ENCODE measurements at places on chromosomes 16 and 17. TPM values are rescaled to one million over a fixed set of nuclear protein-coding genes. Genes with fewer than 3 reads are reported as not detected.

SHBG gene
- total RNA-seq: 0.25 TPM

RAB37 gene
- 2.7 TPM for total RNA-seq

CD300LG gene
- total RNA-seq: not detected

ICAM2 gene
- total RNA-seq: 49.0 TPM

DOC2A gene
- 1.3 TPM for total RNA-seq

ZNF213 gene
- 7.6 TPM for total RNA-seq

MED13 gene
- 33.7 TPM for total RNA-seq

DNAH2 gene
- not detected for total RNA-seq

ABCC12 gene
- total RNA-seq: not detected

KRTAP4-9 gene
- not detected for total RNA-seq

CHST4 gene
- total RNA-seq: not detected

GRCh38 chr17:62179525-62180161, 114.6 kb upstream of the MED13 start:
- no peak for DNase-seq

DNA sequence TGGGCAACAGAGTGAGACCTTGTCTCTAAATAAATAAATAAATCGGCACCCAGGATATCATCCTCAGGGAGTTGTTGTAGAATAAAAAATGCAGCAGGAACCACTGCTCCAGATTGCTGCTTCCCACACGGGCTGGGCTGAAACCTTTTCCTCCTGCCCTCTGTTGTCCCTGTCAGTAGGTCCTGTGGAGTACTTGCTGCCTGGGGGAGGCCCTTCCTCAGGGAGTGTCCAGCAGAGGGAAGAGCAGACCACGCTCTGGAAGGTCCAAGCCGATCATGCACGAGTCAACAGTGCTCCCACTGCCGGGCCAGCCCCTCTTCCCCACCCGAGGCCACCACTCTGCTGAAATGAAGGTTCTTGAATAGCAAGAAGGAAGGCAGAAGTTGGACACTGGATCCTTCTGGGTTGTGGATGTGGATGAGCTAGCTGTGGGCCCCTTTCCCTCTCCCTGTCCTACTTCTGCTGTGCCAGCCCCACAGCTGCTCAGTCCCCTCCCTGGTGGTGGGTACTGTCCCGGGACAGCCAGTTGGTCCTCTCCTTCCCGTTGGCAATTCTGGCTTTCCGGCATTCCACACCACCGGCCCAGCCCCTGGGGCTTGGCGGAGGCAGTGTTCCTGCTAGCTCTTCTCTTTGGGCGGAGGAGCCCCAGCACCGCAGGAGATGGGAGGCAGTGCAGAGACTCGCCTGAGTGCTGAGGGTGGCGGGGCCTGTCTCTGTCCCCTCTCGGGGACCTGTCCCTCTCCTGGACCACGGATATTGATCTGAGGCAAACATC, 10.8 kb downstream of the CDK5R1 start:
- no peak for DNase-seq

- no peak for DNase-seq
These were observed 141.5 kb downstream of the TRIM37 start for GRCh38 chr17:58965221-58965620.

GRCh38 chr16:54277845-54278703, 8.5 kb downstream of the IRX3 start:
- DNase-seq: no peak

DNA sequence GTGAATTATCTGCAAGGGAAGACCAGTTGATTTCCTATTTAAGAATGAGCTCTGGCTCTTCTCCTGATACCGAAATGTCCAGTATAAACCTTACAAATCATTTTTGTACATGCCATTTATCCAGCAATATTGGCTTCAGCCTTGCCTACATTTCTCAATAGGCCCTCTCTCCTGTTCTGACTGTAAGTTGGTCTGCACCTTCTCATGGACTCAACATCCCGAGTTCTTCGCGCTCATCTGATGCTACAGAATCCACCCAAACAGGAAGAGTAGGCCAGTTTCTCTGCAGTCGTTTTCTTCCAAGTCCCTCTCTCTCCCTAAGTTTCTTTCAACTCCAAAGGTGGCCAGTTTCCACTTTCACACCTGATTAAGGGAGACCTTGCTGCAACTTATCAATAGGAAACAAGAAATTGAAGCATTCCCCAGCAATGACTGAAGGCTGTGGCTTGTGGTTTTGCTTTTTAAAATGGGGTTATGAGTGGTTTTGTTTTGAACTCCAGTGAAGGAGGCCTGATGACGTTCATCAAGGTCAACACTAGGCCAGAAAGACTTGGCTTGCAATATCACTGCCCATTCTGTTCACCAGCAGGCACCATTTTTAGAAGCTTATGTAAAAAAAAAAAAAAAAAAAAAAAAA, 383.0 kb downstream of the MAF start:
- DNase-seq: peak; percentile 46

DNA sequence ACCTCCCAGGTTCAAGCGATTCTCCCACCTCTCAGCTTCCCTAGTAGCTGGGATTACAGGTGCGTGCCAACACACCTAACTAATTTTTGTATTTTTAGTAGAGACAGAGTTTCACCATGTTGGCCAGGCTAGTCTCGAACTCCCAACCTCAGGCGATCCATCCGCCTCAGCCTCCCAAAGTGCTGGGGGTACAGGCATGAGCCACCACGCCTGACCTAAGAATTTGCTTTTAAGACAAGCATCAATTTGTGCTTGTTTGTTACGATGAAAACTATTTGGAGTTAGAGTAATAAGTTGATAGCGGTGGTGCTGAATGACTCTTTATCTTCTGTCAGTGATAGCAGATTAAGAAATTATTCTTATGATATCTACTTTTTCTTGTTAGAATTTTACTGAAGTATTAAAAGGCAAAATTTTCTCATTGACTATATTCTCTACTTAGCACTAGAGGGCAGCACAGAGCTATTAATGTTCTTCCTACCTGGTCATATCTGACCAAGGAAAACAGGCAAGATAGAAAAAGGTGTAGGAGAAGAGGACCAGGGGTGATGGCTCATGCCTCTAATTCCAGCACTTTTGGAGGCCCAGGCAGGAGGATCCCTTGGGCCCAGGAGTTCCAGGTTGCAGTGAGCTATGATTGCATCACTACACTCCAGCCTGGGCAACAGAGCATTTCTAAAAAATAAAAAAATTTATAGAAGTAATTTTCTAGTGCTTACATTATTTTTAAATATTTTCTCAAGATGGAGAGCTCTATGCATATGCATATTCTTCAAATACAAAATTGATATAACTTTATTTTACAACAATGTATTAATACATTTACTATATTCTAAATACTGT, 24.5 kb downstream of the STXBP4 start:
- no peak for DNase-seq

GRCh38 chr17:60355663-60356594, 36.0 kb downstream of the USP32 start:
- peak; percentile 16 for DNase-seq

DNA sequence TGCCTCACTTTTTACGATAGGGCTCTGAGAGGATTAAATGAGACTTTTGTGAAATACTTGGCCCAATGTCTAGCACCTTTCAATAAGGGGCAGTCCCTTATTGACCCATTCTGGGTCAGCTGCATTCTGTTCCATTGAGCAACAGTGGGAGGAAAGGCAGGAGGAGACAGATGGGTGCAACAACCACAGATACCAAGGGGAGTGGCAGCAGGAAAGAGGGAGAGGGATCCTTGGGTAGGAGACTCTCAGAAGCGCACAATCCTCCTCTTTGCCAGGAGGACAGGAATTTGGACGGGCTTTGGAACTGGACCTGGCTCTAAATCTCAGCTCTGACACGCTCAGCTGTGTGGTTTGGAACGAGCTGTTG, 3.5 kb downstream of the PIPOX start:
- DNase-seq: no peak

GRCh38 chr16:80174416-80174815, 366.4 kb upstream of the DYNLRB2 start:
- no peak for DNase-seq

GRCh38 chr16:75820672-75821071, 94.4 kb upstream of the CPHXL start:
- no peak for DNase-seq

DNA sequence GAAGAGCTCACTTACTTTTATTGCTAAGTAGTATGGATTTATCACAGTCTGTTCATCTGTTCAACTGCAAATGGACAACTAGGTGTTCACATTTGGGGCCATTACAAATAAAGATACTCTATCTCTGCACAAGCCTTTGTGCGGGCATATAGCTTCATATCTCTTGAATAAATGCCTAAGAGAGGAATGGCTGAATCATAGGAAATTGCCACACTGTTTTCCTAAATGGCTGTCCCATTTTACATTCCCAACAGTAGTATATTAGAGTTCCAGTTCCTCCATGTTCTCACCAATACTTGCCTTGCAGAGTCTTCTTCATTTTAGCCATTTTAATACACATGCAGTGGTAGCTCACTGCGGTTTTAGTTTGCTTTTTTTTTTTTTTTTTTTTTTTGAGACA, 20.5 kb downstream of the NSMCE1 start:
- DNase-seq: no peak

DNA sequence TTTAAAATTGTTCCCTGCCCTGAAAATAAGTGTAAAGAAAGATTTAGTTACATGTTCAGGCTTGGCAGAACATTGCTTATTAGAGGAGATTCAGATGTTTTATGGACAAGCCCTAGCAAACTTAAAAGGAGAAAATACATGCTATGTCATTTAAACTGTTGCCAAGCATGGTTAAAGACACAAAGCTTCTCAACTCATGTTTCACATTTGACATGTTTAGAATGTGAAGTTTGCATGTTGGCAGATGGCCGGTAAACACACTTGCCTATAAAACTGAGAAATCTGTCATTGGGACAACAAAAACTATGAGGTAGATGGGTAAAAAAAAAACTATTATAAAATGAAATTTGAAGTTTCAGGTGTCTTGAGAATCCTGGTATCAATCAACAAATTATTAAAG, 5.8 kb downstream of the KRTAP29-1 start:
- no peak for DNase-seq

Measured in activated CD4-positive, alpha-beta T cell treated with anti-CD3 and anti-CD28 coated beads for 36 hours (primary cell).